NCI-H524 treated with DMSO at 0.1 percent for 48 hours (cell line): ENCODE measurements at places on chromosomes 6 and 20.

DNA sequence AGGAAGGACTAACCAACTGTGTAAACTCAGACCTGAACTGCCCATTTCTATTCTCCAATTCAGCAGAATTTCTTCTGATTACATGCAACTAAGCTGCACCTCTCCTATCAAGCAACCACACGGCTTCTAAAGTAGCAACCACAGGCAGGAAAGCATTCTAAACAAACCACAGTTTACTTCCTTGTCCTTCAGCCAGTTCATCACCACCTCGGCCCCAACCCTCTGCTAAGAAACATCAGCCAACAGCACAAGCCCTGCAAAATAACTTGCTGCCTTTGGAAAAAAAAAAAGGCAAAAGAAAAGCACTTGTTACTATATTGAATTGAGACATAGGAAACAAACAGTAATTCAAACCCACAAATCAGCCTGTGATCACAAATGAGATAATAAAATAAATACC is 140.3 kb downstream of the NFATC2 start:
- DNase-seq: no peak

DNA sequence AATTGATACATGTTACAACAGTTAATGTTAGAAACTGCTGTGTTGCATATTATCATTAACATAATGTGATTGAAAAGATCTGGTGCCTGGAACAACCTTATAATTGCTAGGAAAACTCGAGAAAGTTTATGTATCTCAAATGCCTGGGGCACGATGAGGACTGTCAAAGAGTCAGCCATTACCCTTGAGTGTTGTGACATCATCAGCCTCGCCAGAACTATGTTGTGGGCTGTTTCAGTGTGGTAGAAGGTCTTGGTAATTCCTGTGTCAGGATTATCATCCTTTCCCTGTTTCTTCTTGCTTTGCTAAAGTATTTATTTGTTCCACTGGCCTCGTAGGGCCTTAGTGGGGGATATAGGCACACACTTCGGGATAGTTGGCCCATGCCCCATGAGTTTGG is 185.1 kb downstream of the DTNBP1 start:
- no peak for DNase-seq

DNA sequence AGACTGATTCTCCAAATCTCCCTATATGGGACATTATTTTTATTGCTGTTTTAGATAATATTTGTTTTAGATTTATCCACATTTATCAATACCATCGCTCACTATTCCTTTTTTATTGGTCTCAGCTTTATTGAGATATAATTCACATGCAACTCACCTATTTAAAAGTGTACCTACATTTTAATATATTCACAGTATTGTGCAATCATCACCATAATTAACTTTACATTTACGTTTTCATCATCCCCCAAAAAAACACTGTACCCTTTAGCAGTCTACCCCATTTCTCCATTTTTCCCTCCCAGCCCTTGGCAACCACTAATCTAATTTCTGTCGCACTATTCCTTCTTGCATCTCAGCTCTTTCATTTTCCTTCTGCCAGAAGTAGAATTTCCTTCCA is 110.8 kb upstream of the HDAC2 start:
- no peak for DNase-seq

DNA sequence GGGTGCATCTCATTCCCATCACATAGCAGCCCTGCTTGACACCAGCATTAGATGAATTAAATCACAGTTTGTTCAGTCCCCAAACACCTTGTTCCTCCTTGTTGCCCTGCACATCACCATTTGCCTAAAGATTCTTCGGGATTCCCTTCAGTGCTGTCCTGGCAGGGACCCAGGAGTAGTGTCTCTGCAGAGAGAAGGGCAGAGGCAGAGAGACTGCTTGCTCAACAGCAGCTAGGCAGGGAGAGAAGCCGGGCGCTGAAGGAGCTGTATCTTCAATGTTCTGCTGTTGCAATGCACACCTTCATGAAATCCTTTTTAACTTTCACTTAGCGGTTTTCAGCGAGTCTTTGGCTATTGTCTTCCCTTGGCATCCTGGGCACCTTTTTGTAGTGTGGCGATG is 362.9 kb downstream of the FARS2 start:
- DNase-seq: no peak

DNA sequence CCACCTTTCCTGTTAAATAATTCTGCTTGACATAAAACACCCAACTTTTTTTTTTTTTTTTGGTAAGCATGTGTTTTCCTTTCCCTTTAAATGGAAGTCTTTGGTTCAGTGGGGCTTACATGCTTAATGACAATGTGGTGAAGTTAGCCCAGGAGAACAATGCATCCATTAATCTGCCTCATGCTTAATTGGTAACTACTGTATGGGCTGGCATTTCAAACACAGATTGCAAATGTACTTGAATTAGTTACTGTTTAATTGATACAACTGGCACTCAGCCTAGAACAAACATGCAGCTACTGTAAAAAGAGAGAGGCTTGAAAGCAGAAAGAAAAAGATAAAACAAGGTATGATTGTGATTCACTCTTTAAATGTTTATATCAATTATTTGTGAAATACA is 483.6 kb upstream of the NOX3 start:
- DNase-seq: no peak

DNA sequence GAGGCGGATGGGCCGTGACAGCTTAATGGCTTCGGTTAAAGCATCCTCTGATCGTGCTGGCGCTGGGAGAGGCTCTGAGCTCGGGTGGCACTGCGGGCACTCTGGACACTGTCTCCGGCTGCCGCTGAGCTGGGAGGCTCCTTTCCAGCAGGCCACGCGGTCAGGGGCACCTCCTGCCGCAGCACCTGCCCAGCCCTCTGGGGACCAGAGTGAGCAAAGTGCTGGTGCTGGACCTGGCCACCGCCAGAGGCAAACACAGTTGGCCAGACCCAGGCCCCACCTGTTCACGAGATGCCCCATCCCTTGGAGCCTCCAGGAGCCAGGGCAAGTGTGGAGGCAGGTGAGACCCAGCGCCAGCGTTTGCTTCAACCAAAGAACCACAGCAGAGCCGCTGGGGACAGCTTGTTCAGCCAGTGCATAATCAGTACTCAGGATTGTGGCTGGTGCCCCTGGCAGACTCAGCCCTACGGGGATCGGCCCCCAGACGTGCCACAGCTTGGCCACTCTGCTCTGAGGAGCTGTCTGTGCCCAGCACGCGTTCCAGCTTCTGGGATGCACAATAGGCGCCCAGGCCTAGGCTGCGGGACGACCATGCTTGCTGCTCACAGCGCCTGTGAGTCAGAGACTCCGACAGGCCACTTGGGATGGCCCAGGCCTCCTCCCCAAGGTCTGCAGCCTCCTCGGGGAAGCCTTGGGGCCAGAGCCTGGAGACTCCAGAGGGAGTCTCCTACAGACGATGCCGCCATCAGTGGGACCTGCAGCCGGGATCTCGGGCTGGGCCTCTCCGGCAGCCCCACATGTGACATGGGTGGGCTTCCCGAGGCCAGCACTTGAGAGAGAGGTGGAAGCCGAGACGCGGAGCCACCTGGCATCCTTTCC is 38.2 kb upstream of the SLCO4A1 start:
- DNase-seq: no peak

DNA sequence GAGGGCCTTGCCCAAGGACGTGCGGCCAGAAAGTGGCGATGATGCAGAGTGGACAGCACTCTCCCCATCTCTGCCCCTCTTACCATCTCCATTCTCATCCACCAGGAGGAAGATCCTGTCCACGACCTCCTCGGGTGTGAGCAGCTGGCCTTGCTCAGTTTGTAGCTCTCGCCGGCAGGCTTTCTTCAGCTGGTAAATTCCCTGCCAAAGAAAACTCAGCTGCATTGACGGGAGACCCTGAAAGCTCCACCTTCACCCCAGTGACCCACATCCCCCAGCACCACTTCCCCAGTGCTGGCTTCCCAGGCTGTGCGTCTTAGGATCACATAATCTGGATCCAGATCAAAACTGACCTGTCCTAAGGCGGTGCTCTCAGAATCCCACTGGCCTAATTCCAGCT is 9.2 kb downstream of the GUCA1B start:
- no peak for DNase-seq

GRCh38 chr20:25070821-25071473 is 11.0 kb downstream of the VSX1 start:
- DNase-seq: no peak
